Activated CD4-positive, CD25-positive, alpha-beta regulatory T cell treated with anti-CD3 and anti-CD28 coated beads, Interleukin-2, amount 50 U/mL, for 16 hours (primary cell): ENCODE measurements at places on chromosomes 7 and 10.

- DNase-seq: no peak
Observed at GRCh38 chr7:2425749-2426148, 22.3 kb downstream of the CHST12 start.

DNA sequence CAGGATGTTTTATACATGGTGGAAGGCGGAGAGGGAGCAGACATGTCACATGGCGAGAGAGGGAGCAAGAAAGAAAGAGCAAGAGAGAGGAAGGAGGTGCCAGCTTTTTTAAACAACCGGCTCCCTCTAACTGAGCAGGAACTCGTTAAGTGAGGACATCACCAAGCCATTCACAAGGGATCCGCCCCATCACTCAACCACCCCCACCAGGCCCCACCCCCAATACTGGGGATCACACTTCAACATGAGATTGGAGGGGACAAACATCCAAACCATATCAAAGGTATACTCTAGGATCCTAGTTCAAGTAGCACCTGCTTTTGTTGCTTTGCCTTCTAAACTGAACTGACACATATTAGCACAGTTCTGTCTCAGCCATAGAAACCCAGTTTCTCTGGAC, 141.9 kb upstream of the KLF14 start:
- no peak for DNase-seq

DNA sequence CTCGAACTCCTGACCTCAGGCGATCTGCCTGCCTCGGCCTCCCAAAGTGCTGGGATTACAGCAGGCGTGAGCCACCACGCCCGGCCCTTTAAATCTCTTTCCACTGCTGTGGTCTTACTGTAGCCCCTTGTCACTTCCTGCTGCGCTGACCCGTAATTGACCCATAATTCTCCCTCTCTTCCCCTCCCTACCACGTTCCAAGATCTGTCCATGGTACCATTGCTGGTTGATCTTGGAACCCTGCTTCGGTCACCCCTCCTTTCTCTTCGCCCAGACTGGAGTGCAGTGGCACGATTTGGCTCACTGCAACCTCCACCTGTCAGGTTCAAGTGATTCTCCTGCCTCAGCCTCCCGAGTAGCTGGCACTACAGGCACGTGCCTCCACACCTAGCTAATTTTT, 6.5 kb downstream of the POR start:
- DNase-seq: no peak

DNA sequence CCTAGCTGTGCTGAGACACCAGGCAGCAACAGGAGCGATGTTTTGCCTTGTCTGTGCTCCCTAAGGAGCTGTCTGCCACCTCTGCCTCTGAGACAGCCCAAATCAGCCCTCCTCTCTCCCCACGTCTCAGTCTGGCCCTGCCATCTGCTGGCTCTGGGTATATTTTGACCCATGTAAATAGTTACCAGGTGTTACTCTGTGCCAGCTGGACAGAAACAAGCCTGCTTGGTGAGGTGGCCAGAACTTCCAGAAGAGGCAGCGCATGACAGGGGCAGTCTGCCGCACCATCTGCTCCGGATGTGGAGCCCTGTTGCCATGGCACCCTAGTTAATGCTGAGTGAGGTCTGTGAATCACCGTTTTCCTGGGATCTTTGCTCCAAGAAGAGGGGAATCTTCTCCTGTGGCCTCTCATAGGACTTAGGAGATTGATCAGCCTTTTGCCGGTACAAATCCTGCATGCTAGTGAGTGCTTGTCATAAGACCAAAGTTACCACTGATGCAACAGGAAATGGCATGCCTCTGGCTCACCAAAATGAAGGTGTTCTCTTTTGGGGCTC, 31.8 kb downstream of the GSTO2 start:
- DNase-seq: no peak

DNA sequence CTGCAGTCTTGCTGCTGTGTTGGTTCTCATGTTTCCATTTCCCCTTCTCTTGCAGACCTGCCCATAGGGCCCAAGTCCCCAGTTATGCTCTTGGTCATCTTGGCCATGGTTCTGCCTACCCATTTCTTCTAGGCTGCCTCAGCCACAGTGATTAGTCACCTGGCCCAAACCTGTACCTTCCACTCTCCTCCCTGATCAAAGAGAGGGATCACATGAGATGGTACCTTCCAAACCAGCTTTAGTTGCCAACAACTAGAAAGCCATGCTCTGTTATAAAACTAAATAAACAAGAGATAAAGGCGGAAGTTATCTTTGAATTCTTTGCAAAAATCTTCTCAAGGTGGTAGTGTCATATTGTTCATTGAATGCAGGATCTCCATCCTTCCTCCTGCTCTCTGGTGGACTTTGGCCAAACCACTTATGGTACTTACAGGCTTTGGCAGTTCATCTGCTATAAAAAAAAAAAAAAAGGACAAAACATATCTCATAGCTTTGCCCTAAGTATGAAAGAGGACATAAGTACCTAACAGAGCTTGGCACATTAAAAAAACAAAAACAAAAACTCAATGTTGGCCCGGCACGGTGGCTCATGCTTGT, 25.8 kb downstream of the TACC2 start:
- no peak for DNase-seq
